Osteoblast (primary cell): ENCODE measurements at places on chromosomes 13 and 19.

DNA sequence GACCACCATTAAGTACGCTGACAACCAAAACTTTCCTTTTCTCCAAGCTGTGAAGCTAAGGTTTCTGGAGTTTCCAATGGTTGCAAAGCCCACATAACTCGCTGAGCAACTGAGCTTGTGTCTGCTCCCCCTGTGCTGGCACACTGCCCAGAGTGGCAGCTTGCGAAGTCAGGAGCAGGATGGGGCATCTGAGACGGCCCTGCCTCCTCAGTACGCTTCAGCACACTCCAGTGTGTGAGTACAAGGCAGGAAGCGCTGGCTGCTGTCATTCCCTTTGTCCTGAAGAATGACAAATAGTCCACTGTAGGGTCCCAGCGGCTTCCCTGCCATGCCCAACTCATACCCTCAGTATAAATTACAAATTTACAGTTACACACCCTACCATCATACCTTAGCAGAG, 51.5 kb downstream of the SKA3 start:
- no peak for DNase-seq

DNA sequence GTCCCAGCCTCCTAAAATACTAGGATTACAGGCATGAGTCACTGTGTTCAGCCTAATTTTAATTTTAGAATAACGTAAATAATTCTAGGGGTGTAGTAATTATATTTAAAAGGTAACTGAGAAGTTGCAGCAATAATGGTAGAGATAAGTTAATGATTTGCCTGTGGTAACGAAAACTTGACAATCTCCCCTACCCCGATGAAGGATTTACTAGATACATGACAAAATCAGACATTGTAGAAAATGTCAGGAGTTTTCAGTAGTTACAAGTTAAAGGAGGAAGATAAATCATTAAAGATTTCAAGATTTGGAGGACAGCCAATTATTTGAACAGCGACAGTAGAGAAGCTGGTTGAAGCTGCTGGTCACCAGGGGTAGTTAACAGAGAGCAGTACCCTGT, 652.2 kb upstream of the PCDH20 start:
- no peak for DNase-seq

DNA sequence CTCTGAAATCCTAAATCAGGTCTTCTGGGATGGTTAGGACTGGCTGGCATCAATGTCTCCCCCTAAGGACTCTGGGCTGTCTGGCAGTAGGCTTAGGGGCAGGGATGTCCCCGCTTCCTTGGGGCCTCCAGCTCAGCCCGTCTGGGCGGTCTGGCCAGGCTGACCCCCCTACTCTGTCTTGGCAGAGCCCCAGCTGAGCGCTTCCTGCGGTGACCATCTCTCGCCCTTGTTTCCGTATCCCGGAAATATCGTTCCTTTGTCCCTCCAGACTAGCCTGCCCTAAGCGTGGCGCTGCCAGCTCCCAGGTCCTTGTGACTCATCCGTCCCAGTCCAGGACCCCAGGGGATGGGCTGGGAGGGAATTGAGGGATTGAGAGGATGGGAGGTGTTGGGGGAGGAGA, 11.3 kb downstream of the GTPBP3 start:
- DNase-seq = peak; percentile 92

GRCh38 chr13:20738616-20739015, 35.1 kb downstream of the IL17D start:
- no peak for DNase-seq

DNA sequence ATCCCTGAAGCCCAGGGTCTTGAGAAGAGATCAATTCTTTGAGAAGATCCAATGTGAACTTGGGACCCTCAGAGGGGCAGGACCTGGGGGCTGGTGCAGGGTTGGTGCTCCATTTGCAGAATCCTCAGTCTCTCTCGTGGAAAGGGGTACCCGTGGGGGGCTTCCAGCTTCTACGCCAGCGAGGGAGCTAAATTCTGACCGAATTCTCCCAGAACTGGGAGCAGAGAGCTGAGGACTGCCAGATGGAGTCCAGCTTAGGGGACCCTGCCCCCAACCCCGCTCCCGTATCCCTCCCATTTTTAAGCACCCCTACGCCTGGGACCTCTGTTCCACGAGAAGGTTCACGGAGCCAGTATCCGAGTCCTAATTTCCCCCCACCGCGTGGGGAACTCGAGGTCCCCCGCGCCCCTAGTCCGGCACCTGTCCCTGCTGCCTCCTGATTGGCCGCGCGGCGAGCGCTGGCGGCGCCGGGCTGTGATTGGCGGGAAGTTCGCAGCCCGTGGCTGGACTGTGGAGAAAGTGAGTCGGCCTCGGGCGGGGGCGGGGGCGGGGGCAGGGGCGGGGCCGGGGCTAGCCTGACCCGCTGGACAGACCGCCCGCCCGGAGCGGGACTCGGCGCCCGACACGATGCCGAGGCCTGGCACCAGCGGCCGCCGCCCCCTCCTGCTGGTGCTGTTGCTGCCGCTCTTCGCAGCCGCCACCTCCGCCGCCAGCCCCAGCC, 4.4 kb upstream of the LTBP4 start:
- peak; percentile 98 for DNase-seq

- DNase-seq = no peak
Observed at GRCh38 chr19:55980415-55980814, 6.2 kb upstream of the NLRP5 start.

- DNase-seq = no peak
Observed at GRCh38 chr13:80086304-80086721, 254.6 kb downstream of the SPRY2 start.

GRCh38 chr19:19443902-19444680, 38.6 kb downstream of the GATAD2A start:
- no peak for DNase-seq

DNA sequence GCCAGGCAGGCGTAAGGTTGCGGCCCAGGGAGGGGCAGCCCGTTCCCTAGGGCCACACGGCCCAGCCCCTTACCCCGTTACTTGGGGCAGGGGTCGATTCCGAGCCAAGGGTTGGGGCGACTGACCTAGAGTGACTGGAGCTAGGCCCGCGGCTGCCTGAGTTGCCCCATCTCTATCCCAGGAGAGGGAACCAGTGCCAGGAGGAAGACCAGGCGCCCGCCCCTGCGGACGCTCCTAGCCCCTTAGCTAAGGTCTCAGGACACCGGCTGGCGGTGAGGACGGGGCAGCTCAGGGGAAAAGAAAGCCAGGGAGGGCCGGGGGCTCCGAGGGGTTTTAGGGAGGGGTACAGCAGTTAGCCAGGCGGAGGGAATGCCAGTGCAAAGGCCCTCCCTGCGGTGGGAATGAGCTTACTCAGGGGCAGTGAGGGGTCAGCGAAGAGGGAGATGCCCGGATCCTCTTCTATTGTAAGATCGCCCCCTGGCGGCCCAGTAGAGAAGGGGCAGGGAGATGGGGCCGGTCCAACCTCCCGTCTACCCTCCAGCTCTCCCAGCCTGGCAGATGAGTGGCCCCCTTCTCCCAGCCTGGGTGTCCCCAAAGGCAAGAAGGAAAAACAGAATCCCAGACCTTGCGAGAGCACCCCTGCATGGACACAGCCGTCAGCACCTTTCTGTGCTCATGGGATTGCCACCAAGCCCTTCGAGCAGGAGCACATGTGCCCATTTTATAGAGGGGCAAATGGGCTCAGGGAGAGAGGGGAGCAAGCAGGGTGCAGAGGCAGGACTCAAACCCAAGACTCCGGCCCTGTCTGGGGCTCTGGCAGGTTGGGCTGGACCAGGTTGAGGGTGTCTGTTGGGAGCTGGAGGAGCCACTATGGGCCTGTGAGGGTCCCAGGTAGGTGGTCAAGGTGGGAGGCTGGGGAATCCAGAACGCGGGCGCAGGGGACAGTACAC, 16.3 kb downstream of the CILP2 start:
- peak; percentile 97 for DNase-seq

DNA sequence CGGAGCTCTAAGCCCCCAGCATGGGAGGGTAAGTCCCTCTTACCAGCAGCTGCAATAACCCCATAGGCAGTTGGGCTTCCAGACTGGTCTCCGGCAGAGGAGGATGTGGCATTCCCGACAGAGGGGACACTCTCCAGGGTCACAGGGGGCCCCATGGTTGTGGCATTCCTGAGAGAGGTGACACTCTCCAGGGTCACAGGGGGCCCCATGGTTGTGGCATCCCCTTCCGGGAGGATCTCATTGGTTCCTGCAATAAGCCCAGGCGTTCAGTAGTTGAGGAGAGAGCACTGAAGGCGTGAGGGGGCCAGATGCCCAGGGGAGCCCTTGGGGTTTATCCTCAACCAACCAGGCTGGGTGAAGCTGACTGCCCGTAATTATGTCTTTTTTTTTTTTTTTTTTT, 5.4 kb downstream of the CD320 start:
- DNase-seq = no peak

DNA sequence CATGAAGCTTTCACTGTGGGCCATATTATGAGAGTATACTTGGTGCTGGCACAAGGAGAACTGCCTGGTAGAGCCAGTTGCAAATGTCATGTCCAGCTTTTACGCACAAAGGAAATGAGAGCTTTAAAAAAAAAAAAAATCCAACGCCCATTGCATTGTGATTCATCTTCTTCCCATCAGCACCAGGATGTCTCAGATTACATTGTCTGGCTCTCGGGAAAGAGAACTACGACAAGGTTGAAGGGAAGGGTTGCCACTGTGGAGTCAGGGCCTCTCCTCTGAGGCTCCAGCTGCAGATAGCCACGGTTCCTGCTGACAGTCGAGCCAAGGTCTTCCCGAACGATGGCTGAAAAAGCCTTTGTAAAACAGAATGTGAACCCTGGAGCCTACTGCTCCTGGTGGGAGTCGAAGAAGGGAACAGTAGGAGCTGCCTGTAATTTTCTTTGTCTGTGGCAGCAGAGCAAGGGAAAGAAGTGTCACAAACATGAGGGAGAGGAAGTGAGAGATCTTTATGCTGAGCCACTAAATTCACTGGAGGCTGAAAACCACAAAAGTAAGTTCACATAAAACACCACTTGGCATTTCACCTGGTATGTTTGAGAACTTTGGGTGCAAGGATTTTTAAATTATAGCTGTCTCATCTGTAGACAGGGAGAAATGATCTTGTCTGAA, 704.7 kb downstream of the DIAPH3 start:
- peak; percentile 63 for DNase-seq

DNA sequence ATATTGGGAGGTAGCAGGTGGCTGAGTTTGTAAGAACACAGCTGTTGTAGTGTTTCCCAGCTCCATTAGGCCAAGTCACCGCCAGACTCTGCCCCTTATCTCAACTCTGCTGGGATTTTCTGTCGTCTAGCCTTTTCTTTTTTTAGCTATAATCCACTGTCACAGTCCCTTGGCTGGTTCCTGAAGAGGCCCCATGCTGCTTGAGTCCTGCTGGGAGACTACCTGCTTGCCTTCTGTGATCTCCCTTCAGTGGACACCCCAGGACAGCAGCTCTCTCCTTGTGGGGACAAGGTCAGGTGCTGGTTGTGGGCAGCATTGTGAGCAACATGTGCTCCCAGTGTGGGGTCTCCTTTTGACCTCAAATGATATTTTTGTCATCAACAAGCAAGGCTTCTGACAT, 195.0 kb upstream of the ATXN8OS start:
- DNase-seq = no peak

- peak; percentile 44 for DNase-seq
Observed at GRCh38 chr19:31096935-31097545, 252.2 kb downstream of the TSHZ3 start.

GRCh38 chr13:48132961-48133360, 38.1 kb upstream of the MED4 start:
- no peak for DNase-seq

GRCh38 chr13:40407567-40407966, 258.9 kb downstream of the FOXO1 start:
- DNase-seq = no peak

DNA sequence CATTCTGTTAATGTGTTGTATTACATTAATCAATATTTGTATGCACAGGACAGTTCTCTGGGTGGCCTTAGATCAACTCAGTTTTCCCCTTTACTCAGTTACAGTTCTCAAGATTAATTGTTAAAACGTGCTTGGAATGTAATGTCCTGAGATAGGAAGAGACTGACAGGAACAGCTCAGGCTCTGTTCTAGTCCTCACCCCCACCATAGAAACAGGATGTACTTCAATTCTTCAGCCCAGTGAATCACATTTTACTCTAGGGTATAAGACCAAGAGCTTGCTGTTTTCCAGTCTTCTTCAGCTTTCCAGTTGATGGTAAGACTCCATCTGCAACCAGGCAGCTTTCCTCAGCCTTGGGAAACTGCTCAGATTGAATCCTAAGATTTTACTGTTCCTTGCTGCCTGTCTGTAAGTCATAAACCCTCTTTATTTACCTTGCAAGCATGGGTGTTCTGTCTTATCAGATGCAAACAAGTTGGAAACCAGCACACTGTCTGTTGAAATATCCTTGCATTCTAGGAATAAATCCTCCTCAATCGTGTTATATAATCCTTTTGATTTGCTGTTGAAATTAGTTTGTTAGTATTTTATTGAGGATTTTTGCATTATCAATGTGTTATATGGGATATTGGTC, 836.9 kb upstream of the PCDH9 start:
- DNase-seq = no peak

DNA sequence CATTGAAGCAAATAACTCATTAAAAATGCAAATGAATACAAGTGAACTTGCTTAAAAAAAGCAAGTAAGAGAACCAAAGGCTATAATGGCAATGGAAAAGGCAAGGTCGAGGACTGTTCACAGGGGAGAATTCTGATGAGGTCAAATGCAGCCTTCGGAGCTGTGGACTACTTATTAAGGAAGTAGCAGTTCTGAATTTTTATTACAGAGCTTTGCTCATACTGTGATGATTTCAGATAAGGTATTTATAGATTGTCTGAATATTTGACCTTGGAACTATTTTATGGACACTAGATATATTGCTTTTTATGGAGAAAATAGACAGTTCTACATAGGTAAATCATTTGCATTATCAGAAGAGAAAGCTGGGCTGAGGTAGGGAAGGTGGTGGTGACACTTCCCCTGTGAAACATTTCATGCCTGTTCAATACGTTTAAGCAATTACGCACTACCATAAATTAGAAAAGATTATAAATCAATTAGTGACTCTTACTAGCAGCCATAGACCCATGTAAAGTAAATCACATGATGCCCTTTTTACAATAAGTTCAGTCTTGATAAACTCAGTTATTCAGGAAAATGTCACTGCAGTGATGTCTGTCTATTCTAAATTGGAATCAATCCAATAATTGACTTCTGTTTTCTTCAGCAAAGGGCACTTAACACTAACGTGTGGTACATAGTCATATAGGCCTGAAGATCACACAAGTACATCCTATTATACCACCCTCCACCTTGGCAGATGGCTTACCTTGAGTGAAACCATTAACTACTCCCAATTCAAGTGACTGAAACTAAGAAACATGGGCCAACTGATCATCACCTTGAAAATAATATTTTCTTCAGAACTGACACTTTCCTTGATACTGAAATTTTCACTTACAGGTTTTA, 260.0 kb downstream of the KLF12 start:
- DNase-seq = no peak

- DNase-seq = no peak
Observed at GRCh38 chr13:104868806-104869205, 1666.7 kb downstream of the EFNB2 start.
